A549 treated with CORT108297 at 1 μM for 4 hours (cell line): ENCODE measurements at places on chromosomes 11 and 22. TPM values are rescaled to one million over a fixed set of nuclear protein-coding genes. Genes with fewer than 3 reads are reported as not detected.

Gene RAG1
- total RNA-seq, result 0.09 to 0.64 TPM (median 0.32 TPM) in 5 replicates

Gene LRRC75B
- total RNA-seq, result 5.3 to 10.2 TPM (median 9.3 TPM) in 5 replicates

Gene MYRF
- 16.1 to 23.1 TPM (median 21.8 TPM) in 5 replicates for total RNA-seq

Gene SYT7
- total RNA-seq, result 0.72 to 1.2 TPM (median 1.0 TPM) in 5 replicates

Gene ASCL2
- total RNA-seq, result 0.06 to 0.09 TPM in 2 of 5 replicates, not detected in the others

Gene OR8G5
- total RNA-seq, result not detected in 5 replicates

Gene BTG4
- 0.08 to 0.18 TPM (median 0.12 TPM) in 3 of 5 replicates, not detected in the others for total RNA-seq

Gene CCDC73
- total RNA-seq, result 0.03 TPM in 1 of 5 replicates, not detected in the others

Gene TEF
- 0.85 to 1.1 TPM (median 0.93 TPM) in 5 replicates for total RNA-seq

Gene P2RY2
- total RNA-seq, result 8.5 to 12.8 TPM (median 11.4 TPM) in 5 replicates

Gene CNGA4
- 0.03 to 0.09 TPM (median 0.06 TPM) in 4 of 5 replicates, not detected in the other for total RNA-seq

Gene PGA3
- total RNA-seq, result 0.06 TPM in 1 of 5 replicates, not detected in the others

Gene SESN3
- total RNA-seq, result 0.08 to 0.14 TPM (median 0.11 TPM) in 5 replicates
